ENCODE measurements at places on chromosomes 2 and 18.

- DNase-seq: no peak
Measured at GRCh38 chr2:122132147-122132691, 376.8 kb downstream of the TSN start.

- DNase-seq: no peak
Measured at GRCh38 chr18:32891130-32891529, 118.3 kb upstream of the KLHL14 start.

DNA sequence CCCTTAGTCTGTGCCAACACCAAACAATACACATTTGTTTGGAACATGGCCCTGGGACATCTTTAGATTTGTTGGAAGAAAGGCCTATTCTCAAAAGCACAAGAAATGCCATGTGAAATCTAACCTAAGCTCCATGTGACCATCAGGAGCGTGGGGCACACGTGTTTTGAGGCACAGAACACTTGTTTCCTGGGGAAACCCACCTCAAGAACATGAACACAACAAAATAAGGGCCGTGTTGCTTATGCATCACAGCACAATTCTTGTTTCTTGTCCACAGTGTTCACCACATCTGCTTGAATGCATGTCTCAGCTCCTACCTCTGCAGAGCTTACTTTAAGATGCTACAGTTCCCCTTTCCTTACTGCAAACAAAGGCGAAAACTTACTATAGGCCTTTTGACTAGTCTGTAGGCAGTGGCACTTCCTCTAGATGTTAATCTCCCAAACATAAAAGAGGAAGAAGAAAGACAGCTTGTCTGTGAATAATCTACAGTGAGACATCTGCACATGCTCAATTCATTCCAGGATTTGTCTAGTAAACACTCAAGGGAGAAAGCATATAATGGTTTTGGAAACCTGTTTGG, 165.0 kb downstream of the ANKRD44 start:
- no peak for DNase-seq

GRCh38 chr2:20439193-20439475, 7.7 kb upstream of the RHOB start:
- no peak for DNase-seq
